NCI-H1694 treated with DMSO at 0.1 percent for 48 hours (cell line): ENCODE measurements at places on chromosomes 1 and 21.

GRCh38 chr1:61659061-61659460 lies 65.9 kb downstream of the TM2D1 start:
- DNase-seq, result no peak

GRCh38 chr21:42360317-42360716 lies 6.0 kb downstream of the TFF1 start:
- no peak for DNase-seq

DNA sequence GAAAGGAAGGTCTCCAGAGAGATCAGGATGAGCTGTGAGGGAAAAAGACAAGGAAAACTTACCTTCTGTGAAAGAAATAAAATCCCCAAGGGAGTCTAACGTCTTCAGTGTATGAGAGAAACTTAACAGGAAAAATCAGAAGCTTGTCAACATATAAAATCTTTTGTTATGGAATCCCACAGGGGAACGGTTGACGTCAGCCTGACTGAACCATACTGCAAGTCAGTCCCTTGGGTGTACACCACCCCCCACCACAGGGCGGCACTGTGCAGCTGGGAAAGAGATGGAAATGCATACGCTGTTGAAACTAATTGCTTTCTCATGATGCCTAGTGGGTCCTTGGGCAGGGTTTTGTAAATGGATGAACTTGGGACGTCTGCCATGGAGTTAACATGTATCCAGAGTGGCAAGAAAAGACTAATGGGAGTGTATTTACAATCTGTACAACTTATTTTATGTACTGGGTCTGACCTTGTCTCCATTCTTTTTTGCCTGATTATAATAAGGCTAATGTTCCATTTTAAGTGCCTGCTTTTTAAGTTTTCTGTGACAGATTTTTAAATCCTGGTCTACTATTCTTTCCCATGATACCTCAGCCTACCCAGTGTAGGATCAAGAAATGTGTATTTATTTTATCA lies 22.7 kb downstream of the UTP25 start:
- DNase-seq, result peak; percentile 95

DNA sequence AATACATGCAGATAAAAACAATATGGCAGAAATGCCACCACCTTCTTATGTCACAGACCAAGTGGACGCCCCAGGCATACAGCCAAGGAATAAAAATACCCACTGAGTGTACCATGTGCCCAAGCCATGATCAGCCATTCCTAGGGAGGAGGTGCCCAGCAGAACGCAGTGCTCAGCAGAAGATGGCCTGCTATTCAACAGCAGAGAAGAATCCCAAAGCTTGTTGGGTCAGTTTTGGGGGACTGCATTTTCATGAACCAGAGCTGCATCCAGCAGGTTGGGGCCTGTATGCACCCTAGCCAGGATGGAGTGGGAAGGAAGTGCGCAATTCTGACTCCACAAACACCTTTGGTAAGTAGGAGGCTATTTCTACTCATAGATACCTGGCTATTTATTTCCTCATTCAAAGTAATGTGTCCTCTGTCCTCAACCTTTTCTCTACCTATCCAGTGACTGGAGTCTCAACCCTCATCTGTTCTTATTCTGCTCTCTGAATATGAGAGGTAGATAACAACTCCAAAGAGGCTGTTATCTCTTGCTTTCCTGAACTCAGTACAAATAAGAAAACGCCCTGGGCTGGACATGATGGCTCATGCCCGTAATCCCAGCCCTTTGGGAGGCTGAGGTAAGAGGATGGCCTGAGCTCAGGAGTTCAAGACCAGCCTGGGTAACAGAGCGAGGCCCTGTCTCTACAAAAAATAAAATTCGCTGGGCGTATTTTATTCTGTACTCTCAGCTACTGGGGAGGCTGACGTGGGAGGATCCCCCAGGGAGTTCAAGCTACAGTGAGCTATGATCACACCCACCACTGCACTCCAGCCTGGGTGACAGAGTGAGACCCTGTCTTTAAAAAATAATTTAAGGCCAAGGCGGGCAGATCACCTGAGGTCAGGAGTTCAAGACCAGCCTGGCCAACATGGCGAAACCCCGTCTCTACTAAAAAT lies 2.5 kb upstream of the PLEKHM2 start:
- no peak for DNase-seq

GRCh38 chr21:15343066-15343465 lies 278.3 kb upstream of the NRIP1 start:
- no peak for DNase-seq

DNA sequence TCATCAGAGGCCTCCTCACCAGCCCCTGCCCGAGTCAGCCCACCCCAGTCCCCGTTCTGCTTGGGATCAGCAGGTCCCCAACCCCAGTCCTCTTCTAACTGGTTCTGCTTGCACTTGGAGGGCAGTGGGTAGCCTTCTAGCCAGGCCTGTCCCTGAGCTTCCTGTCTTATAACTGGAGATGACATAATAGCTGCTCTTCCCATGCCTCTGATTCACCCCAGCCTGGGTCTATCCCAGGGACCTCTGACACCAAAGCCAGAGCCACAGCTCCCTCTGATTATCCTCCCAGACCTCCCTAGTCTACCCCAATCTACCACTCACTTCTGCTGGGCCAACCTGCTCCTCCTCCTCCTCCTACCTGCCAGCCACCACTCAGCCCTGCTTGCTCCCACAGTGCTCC lies 31.4 kb downstream of the IQGAP3 start:
- no peak for DNase-seq

DNA sequence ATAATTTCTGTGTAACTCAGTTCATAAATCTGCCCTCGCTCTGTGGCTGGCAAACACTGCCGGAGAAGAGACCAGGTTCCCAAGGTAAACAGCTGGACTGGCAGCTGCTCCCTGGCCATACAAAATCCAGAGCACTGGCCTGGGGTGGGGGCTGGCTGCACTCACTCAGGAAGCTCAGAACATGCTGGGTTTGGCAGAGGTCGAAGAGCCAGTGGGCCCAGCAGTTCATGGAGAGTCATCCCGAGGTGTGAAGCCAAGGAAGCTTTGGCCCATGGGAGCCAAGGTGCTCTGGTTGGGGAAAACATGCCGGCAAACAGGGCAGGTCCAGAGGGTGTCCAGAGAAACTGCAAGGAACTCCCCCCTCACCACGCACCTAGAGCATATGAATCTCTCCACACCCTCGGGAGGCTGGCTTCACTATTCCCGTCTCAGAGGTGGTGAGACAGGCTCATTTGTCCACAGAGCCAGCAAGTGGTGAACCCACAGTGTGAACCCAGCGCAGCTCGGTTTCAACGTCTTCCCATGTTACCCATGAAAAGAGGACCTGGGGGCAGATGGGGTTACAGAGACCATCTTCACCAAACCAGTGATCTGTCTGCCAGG lies 102.4 kb downstream of the DMRTB1 start:
- no peak for DNase-seq

- no peak for DNase-seq
Measured at GRCh38 chr1:37070126-37070525, 35.8 kb upstream of the GRIK3 start.

GRCh38 chr1:236393681-236394481 lies at the start of gene EDARADD:
TSS of gene EDARADD (plus strand) at chr1:236394286. CDS start at chr1:236394445, 159 bp downstream.
- no peak for DNase-seq

- DNase-seq, result no peak
Measured at GRCh38 chr1:37035796-37036666, 1.7 kb upstream of the GRIK3 start.

DNA sequence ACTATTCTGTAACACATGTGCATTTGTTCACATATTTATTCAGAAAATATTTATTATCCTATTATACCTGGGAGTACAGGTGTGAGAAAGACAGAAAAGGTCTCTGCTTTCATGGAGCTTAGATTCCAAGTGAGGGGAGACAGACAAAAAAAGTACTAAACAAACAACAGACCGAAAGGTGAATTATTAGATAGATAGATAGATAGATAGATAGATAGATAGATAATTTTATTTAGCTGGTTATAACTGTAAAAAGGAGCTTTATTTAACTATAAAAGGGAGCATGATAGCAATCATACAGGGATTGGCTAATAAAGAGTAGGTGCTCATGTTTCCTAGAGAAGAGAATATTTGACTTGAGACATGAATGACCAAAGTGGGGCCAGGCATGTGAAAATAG lies 119.4 kb downstream of the TNFSF18 start:
- DNase-seq, result no peak

- DNase-seq, result no peak
Measured at GRCh38 chr1:217482356-217483102, 148.4 kb downstream of the GPATCH2 start.

GRCh38 chr1:28663871-28664470 lies 4.6 kb upstream of the GMEB1 start:
- DNase-seq, result peak; percentile 77

DNA sequence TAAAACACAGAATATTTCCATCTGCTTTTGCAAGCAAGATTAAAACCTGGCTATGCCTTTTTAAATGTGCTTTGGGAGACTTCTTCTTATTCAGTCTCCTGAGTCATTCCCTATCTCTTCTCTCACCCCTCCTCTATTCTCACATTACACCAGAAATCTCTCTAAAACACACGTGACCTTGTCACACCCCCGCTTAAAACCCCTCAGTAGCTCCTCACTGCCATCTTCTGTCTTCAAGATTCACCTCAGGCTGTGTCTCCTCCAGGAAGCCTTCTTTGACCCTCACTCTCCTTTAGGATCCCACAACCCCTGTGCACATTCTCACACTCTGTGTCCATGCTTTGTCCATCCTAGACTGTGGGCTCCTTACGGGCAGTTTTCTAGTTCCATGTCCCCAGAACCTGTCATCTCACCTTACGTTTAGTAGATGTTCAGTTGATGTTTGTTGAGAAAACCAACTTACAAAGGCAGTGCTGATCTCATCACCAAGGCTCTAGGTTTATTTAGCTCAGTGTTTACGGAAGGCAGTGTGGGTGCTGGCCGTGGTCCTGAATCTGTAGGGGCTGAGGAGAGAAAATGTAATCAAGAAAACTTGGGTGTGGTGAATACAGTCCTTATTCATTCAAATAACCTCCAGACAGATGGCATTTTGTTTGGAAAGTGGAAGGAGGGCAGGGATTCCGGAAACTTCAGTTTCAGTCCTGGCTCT lies 143.5 kb downstream of the DMRTA2 start:
- DNase-seq, result no peak

- no peak for DNase-seq
Measured at GRCh38 chr1:103937763-103938357, 188.2 kb downstream of the AMY1C start.
